ENCODE measurements at places on chromosomes 6 and 20.

DNA sequence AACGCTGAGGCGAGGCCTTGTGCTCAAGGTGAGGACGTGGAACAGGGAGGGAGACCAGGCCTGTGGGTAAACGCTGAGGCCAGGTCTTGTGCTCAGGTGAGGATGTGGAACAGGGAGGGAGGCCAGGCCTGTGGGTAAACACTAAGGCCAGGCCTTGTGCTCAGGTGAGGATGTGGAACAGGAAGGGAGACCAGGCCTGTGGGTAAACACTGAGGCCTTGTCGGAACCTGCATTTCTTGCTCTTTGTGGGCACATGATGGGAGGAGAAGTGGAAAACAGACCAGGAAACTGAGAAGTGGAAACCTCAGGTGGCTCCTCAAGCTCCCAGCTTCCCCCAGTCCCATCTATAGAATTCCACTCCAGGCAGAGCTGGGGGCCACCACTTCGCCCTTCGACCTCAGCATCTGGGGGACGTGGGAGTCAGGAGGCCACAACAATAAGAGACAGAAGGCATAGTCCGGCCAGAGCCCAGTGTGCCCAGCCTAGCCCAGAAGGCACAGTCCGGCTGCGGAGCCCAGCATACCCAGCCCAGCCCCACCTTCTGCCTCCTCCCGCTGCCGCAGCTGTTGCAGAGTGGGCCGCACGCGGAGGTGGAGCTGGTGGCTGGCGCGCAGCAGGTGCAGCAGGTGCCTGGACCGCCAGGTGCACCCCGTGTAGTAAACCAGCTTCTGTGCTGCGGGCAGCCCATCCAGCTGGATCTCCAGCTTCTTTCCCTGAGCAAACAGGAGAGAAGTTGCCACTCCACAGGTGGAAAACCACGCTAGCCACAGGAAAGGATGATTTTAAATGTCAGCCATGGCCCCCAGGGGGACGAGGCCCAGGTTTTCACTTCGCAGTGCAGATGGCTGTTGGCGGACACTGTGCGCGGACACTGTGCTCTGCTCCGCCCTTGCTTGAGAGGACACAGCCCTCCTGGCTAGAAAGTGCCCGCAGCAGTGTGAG is 17.5 kb downstream of the FRMD1 start:
- DNase-seq: no peak

DNA sequence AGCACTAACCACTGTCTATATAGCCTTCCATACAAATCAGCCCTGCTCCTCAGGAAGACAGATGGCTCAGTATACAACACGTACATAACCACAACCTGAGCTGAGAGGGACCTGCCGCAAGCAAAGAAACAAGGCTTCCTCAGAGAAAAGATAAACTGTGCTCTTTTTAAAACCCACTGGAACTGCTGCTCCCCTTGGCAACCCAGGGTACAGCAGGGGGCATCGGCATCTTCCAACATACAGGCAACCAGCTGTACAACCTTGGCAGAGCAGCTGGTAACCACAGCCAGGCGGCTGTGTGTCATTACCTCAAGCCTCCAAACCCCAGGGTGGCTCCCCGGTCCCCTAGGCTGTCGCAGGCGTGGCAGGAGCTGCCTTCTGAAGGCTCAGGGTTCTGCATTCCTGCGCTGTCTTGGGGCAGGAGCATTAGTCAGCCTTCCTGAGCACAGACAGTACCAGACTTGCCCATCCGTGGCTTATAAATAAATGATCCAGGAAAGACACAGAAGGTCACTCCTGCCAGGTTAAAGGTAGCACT is 249.5 kb downstream of the ADGRG6 start:
- DNase-seq: peak; percentile 31

GRCh38 chr6:128316258-128316929 is 204.0 kb downstream of the PTPRK start:
- DNase-seq: no peak

GRCh38 chr20:35583636-35584560 is 31.7 kb upstream of the SPAG4 start:
- no peak for DNase-seq

DNA sequence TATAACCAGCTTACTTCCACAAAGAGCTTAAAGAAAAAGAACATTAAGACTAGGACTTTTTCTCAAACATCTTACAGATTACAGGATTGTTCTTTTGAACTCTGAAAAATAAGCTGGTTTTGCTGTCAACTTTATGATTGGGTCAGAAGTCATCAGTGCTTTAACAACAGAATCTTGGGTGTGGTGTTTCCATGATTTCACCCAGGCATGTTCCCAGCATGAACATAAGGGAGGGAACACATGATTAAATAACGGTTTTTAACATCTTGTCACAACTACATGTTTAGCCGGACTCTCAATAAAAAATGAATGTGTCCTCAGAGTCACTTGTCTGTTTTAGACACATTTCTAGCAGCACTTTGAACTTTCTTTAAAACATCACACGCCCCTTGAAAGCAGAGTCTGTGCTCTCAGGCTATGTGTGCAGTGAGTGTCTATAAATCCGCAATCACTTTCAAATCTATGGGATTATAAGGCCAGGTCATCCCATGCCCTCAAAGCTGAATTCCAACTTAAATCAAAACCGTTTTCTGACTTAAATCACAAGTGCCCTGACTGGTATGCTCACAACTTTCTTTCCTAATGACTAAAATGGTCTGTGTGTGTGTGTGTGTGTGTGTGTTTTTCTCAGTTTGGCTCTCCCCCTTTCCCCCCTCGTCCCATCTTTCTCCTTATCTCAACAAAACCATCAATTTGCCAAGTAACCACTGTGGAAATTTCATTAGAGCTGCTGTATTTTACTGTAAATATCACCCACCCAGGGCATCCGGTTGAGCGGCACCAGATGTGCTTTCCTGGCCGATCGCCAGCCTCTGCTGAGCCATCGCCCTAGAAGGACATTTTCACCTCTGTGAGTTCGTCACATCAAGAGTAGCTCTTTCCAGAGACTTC is 216.8 kb upstream of the DTNBP1 start:
- DNase-seq: no peak

All from 8988T (cell line).